ENCODE measurements at places on chromosomes 7 and 10.

DNA sequence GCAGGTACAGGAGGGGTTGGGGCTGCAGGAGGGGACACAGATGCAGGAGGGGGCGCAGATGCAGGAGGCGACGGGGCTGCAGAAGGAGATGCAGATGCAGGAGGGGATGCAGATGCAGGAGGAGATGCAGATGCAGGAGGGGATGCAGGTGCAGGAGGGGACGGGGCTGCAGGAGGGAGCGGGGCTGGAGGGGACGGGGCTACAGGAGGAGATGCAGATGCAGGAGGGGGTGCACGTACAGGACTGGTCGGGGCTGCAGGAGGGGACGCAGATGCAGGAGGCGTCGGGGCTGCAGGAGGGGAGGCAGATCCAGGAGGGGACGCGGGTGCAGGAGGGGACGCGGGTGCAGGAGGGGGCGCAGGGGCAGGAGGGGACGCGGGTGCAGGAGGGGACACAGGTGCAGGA lies 66.5 kb downstream of the VWA2 start:
- no peak for DNase-seq

DNA sequence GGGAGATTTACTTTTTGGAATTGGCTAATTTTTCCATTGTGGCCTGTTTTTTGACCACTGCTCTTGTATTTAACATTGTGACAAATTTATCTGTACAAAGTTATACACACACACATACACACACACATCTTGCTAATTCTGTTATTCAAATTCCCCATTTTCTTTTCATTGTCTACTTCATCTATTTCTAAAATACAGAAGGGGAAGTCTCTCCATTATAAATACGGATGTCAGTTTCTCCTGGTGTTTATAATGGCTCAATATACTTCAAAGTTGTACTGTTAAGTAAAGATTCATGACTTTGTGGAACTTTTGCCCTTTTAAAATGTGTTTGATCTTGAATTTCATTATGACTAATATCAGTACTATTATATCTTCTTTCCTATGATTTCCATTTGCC lies 81.0 kb downstream of the CNOT4 start:
- no peak for DNase-seq

GRCh38 chr7:45689011-45689796 lies 115.0 kb downstream of the ADCY1 start:
- DNase-seq = no peak

DNA sequence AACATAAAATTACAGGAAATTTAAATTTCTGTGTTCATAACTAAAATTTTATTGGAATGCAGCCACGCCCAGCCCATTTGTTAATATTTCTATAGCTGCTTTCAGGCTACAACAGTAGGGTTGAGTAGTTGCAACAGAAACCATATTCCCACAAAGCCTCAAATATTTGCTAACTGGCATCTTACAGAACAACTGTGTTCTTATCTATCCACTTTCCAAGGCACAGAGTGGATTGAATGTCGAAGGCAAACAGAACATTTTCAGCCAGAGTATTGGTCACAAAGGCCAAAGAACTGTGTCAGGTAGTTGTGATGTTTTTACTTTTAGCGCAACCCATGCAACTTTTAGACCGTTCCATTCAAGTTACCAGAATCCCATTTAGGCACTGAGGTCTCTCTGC lies 51.1 kb upstream of the OPN4 start:
- DNase-seq = no peak

GRCh38 chr7:37899712-37900247 lies 16.8 kb downstream of the SFRP4 start:
- DNase-seq = no peak

- no peak for DNase-seq
Observed at GRCh38 chr10:35462491-35462934, 126.2 kb downstream of the CCNY start.

DNA sequence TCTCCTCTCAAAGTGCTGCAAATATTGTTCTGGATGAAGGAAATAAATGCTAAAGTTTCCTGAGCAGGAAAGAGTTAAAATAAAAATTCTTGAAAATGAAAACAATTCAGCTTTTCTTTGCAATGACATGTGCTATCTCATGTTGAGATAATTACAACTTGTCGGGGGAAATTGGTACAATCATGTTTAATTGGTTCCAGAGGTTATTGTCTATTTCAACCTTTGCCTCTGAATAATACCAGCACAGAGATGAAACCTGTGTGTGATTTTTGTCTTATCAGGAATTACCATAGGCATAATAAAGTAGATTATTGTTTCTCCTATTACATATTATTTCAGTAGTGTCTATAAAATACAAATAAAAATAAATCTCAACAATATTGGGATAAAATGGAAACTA lies 305.0 kb downstream of the XPNPEP1 start:
- no peak for DNase-seq

- DNase-seq = no peak
Observed at GRCh38 chr7:22662036-22662435, 65.0 kb upstream of the IL6 start.

DNA sequence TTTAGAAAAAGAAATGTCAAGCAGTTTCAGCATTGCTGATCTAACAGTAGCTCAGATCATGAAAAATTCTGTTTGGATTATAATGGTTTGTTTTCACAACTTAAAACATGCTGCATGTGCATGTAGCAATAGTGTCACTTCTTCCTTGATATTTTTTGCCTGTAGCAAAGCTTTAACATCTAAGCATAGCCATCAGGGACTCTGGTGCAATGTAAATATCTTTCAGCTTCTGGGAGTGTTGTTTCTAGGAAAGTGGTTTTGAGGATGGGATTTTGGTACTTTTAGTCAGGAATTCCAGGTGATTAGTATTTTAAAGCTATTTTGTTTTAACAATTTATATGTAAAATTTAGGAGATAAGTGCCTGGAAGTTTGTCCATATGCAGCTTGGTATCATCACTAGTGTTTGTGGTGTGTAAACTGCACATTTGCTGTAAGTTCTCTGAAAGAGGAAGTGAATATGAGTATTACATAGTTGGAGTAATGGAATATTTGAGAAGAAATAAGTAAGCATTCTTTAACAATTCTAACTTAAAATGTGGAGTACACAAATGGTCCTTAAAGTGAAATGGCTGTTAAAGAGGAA lies 1.9 kb downstream of the RSBN1L start:
- no peak for DNase-seq

DNA sequence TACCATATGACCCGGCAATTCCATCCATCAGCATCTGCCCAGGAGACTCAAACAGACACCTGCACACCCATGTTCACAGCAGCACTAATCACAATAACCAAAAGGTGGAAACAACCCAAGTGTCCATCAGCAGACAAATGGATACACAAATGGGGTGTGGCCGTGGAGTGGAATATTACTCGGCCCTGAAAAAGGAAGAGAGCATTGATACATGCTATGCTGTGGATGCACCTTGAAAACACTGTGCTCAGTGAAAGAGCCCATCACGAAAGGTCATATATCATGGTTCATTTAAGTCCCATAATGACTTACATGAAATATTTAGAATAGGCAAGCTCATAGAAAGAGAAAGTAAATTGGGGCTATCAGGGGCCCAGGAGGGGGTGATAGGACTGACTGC lies 57.5 kb upstream of the DNAAF5 start:
- no peak for DNase-seq

DNA sequence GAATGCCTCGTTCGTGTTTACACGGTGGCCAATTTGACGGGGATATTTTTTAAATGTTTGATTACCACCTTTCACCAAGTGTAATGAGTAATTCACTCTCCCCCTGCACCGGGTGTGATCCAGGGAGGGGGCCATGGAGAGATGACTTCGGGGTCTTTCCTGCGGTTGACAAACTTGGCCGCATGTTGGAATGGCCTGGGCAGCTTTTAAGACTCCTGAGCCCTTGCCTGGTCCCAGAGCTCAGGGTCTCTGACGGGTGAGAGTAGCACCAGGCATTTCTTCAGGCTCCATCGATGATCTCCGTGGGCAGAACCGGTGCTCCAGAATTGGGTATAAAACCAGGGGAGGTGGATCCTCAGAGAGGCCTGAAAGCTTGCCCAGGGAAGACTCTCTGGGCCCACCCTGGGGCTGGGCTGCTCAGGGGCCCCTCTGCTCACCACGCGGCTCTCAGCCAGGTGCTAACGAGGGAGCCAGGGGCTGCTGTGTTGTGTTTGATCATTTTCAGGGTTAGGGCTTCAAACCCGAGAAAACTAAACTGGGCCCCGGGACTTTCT lies 882 bp downstream of the ZNF282 start:
- no peak for DNase-seq

GRCh38 chr7:137961200-137962177 lies 40.4 kb downstream of the CREB3L2 start:
- DNase-seq = no peak

DNA sequence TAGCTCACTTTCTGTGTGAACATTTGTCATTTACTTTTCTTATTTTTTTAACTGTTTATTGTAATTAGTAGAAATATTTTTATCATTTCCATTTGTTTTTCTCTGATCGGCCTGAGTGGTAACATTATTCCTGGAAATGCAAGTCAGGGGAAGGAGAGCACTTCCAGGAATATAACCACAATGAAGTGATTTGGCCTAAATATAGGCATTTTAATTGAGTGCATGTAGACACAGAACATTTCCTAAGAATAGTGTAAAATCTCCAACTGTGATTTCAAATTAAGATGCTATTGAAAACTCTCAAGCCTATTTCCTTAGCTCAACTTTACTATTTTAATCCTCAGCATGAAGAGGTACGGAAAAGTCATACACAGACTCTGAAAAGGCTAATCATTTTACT lies 86.5 kb upstream of the SKAP2 start:
- no peak for DNase-seq

- no peak for DNase-seq
Observed at GRCh38 chr7:150744041-150744656, 6.9 kb downstream of the GIMAP5 start.

DNA sequence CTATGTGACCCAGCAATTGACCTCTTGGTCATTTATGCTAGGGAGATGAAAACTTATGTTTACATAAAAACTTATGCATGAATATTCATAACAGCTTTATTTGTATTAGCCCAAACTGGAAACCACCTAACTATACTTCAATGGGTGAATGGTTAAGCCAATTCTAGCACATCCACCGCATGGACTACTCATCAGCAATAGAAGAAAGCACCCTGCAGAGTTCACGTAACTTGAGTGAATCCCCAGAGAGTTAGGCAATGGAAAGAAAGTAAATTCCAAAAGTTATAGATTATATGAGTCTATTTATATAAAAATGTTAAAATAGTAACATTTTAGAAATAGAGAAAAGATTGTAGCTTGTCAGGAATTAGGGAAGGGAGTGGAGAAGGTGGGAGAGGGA lies 60.2 kb upstream of the NRG3 start:
- DNase-seq = no peak

DNA sequence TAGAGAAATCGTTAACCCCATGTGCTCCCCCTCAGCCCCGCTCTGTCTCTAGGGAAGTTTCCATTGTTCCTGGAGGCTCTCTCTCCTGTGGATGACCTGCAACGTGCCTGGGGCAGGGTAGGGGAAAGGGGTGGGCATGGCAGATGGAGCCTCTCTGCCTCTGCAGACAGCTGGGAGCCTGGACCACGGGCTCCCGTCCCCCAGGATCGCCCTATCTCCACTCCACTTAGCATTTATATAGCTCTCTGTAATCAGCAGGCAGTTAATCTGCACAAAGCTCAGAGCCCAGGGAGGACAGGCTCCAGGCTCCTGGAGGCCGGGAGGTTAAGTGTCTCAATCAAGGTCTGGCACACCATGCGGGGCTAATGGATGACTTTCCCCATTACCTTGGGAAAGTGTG lies 369.7 kb downstream of the PLXNA4 start:
- DNase-seq = no peak

DNA sequence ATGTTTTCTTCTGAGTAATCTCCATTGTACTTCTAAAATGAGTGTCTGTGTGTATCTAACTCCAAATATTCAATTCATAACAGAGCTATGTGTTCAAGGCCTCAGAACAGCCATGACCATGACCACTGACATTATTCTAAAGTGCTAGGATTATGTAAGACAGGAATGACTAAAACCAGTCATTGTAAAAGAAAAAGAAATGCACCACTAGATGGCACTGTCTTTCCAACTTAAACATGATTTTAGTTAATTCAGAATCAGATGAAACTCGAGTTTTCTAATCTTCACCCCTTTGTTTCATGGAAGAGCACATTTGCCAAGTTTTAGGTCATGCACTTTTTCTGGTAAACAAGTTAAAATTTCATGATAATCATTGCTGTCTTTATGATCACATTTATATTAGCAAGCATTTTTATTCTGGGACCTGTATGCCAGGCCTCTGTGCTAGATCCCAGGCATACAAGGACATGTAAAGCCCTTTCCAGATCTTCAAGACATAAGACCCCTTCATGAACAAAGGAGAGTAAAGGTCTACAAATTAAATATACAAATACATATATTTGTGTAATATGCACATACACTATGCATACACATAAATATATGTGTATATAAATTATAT lies 26.1 kb upstream of the RSU1 start:
- peak; percentile 32 for DNase-seq

GRCh38 chr10:96596422-96597407 lies 9.9 kb upstream of the TM9SF3 start:
- no peak for DNase-seq

GRCh38 chr7:152543799-152544198 lies 108.0 kb upstream of the KMT2C start:
- DNase-seq = no peak

DNA sequence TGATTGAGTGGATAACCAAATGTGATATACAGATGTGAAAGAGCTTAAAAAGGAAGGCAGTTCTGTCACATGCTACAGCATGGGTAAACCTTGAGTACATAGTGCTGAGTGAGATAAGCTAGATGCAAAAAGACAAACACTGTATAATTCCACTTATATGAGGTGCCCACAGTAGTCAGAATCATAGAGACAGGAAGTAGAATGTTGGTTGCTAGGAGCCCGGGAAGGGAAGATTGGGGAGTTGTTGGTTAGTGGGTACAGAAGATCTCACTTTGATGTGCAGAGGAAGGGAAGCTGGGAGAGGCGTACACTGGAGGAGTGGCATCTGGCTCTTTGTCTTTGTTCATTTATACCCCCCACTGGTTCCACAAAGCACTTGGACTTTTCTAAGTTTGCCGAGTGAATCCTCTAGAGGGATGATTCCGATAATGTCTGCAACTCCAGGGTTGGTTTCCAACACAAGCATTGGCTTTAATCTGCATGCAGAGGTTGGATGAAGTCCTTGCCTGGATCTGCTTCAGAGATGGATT lies 39.5 kb downstream of the TSPAN14 start:
- DNase-seq = no peak

- DNase-seq = no peak
Observed at GRCh38 chr7:143352531-143353002, 9.9 kb downstream of the FAM131B start.

GRCh38 chr7:21154614-21155013 lies 273.3 kb upstream of the SP4 start:
- no peak for DNase-seq

GRCh38 chr7:924541-925231 lies 29.8 kb downstream of the ADAP1 start:
- peak; percentile 43 for DNase-seq

- DNase-seq = no peak
Observed at GRCh38 chr10:21487416-21488180, 37.9 kb downstream of the SKIDA1 start.

Data from effector memory CD8-positive, alpha-beta T cell (primary cell).